ENCODE measurements at places on chromosomes 4 and X.

DNA sequence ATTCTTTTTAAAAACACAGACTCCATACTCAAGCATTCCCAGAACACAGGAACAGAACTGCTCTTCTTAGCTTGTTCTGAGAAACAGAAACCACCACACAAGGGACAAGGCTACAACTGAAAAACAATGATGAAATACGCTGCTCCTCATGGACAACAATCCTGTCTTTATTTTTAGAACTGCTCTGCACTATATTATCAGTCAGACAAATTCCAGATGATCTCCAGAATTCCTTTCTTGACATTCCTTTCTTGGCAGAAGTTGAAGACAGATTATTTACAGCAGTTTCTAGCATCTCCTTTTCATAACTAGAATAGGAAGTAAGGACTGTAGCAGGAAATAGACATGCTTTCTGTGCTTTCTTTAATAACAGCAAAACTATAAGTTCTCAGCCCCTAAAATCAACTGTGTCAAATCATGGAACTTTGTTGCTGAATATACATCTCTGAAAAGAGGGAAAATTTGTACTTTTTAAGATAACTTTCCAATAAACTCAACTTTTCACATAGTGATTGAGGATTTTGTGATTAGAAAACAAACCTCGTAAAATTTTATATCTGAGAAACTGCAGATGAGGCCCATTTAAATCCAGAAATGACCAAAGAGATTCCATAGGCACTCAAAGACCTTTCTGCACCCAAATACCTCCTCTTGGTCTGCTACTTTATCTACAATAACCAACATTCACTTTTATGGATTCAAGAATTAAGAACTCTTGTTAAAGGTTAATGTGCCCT, 35.9 kb downstream of the ANTXR2 start:
- DNase-seq = peak; percentile 90

- peak; percentile 60 for DNase-seq
These were observed 178.0 kb upstream of the ANKRD50 start for GRCh38 chr4:124890522-124890921.

DNA sequence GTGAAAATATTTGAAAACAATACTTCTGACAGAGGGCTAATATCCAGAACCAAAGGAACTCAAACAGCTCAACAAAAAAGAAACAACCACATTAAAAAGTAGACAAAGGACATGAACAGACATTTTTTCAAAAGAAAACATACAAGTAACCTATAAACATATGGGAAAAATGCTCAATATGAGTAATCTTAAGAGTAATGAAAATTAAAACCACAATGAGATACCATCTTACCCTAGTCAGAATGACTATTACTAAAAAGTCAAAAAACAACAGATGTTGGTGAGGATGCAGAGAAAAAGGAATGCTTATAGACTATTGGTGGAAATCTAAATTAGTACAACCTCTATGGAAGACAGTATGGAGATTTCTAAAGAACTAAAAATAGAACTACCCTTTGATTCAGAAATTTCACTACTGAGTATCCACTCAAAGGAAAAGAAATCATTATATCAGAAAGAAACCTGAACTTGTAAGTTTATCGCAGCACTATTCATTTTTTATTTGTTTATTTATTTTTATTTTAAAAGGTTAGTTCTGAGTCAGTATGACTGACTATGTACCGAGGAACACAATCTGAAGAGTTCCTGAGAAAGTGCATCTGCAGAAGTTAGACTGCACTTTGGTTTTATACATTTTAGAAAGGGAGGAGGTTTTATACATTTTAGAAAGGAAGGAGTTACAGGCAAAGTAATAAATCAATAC, 231.3 kb downstream of the INPP4B start:
- DNase-seq = peak; percentile 47

- DNase-seq = no peak
These were observed 743 bp downstream of the NKAP start for GRCh38 chrX:119942831-119943184.

DNA sequence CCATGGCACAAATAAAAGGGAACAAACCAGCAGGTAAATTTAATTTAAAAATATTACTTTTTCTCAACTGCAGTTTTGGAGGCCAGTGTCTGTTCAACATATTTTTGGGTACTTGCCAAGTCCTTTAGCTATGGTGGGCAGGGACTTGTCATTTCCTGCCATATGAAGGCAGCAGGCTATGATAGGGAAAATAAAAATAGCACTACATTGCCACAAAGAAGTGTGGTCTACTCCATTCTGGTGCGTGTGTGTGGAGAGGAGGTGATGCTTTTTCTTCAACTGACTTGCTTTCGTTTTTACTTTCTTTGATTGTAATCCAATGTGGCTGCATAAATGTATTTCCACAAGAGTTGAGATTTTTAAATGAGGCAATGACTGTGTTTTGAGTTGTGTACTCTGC, 17.2 kb downstream of the GPR174 start:
- peak; percentile 0 for DNase-seq
